ENCODE measurements at places on chromosomes 5 and 9.

GRCh38 chr5:90955001-90955635 is 396.5 kb downstream of the ADGRV1 start:
- DNase-seq = no peak

GRCh38 chr9:137305060-137305797 is 3.2 kb upstream of the NRARP start:
- DNase-seq = no peak

DNA sequence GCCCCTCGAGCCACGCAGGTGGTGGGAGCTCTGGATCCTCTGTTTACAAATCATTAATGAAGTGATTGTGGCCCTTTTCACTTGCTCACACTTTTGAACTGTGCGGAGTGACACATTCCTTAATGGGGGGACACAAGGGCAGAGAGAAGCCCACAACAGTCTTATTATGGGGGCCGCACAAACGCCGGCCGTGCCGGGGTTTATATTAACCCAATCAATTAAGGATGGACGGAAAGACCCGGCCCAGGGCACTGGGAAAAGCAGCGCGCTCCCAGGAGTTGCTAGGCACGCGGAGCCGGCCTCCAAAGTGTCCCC is 634.8 kb downstream of the IRX1 start:
- no peak for DNase-seq

DNA sequence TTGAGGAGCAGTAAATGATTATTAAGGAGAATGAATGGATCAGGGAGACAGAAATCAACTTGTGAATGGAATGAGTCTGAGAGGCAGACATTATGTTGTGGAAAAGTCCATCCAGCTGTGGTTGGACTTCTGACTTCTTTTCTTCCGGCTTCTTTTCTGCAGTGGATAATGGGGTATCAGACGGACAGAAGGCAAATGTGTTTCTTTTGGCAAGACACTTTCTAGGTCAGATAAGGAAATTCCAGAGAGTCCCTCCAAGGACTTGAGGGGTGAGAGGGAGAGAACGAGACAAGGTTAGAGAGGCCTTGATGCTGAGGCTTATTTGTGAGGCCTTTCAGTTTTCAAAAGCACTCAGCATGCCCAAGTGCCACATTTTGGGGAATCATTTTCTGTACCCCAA is 17.1 kb upstream of the GRHPR start:
- DNase-seq = no peak

GRCh38 chr5:141330299-141331080 is at the start of gene PCDHGA1:
TSS of gene PCDHGA1 (plus strand) at chr5:141330514.
- DNase-seq = no peak

All from effector CD4-positive, alpha-beta T cell (primary cell).